ENCODE measurements at places on chromosomes 4 and X.

DNA sequence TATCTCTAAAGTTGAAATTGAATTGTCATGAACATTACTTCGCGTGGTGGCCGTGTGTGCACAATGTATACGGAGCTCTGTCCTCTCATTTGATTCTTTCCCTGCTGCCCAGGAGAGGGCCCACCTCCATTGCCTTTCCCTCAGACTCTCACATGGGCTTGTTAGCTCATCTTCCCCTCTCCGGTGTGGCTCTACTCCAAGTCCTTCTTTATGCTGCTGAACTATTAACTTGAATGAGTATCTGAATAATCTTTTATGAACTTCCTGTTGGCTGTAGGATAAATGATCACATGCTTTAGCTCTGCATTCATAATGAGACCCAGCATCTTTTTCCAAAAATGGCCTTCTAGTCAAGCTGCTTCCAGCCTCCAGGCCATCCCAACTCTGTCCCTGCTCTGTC lies 68.8 kb upstream of the CLNK start:
- no peak for DNase-seq

DNA sequence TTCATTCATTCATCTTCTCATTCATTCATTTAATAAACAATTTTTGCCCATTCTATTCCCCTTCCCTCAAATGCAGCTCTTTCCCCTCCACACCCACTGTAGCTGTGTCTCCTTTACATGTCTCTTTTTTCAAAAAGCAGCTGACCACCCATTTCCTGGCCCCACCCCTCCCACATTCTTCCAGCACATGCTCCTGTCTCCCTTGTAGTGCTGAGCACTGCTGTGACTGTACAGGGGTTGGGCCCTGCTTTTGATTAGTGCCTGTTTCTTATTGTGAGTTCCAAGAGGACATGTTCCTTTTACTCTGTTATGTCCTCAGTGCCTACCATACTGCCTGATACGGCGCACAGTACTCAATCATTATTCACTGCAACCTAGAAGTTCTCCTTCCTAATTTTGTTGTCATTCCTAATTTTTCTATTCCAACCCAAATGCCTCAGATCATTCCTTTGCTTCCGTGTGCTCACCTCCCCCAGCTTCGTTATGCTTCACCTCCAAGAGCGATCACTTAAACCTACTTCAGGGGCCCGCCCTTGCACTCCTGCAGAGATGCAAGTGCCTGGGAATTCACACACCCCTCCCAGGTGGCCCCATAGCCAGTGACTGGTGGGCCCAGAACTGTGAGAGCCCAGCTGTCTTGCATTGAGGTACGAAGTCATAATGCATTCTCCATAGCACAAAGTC lies 152.2 kb downstream of the STK32B start:
- DNase-seq: no peak

- DNase-seq: no peak
Measured at GRCh38 chr4:146577111-146577510, 55.4 kb upstream of the SLC10A7 start.

- DNase-seq: no peak
Measured at GRCh38 chr4:158826057-158826456, 57.2 kb downstream of the FNIP2 start.

DNA sequence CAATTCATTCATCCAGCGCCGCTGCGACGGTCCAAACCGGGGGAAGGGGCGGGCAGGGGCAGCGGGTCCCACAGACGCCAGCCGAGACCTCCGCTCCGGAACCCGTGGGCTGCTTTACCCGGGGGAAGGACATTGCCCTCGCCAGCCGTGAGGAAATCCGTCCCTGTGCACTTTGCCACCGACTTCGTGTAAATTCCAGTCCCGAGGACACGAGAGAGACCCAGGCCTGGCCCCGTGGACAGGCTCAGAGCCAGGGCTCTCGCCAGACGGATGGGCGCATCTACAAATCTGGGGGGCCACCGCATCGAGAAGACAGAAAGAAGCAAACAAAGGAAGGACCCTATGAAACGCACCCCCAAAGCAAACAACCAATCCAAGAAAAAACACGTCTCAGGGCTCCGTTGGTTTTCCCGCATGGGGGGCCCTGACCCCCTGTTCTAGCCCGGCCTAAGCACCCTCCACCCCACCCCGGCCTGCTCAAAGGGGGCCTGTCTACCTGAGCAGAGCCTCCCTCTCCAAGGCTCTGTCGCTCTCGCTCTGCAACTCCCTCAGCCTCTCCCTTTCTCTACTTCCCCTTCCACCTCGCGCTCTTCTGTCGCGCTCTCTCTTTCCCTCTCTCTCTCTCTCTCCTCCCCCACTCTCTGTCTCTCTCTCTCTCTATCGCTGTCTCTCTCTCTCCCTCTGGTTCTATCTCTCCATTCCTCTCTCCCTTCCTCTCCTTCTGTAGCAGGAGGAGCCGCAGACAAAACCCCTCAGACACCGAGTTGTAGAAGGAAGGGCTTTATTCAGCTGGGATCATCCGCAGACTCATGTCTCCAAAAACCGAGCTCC lies 11.3 kb downstream of the FRG2 start:
- DNase-seq: no peak

- no peak for DNase-seq
Measured at GRCh38 chrX:10062352-10062751, 94.4 kb upstream of the CLCN4 start.

- DNase-seq: no peak
Measured at GRCh38 chr4:144666539-144667175, 20.7 kb downstream of the HHIP start.

DNA sequence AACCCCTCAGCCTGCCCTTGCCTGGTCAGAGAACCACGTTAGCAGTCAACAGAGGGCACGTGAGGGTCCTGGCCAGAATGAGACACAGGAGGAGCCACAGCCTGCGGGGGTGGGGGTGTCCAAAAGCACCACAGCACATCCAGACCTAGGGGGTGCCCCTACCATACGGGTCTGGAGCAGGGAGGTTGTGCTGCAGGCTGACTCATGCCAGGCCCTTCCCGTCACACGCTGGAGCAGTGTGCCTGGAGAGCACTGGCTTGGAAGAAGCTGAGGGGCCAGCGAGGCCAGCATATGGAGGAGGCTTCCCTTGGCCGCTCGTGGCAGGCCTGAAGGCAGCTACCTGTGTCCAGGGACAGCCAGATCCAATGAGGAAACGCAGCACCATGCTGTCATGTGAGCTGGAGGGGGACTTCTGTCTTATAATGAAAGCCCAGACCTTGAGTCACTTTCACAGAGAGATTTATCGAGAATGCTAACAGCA lies 1.5 kb upstream of the IRAK1 start:
- peak; percentile 38 for DNase-seq

DNA sequence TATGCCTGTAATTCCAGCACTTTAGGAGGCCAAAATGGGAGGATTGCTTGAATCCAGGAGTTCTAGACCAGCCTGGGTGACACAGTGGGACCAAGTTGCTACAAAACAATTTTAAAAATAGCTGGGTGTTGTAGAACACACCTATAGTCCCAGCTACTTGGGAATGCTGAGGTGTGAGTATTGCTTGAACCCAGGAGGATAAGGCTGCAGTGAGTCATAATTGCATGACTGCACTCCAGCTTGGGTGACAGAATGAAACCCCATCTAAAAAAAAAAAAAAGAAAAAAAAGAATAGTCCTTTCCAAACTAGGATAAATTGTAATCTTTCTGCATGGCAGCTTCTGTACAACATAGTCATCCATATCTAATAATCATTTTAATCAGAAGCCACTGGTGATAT lies 270.1 kb upstream of the INTU start:
- DNase-seq: no peak

DNA sequence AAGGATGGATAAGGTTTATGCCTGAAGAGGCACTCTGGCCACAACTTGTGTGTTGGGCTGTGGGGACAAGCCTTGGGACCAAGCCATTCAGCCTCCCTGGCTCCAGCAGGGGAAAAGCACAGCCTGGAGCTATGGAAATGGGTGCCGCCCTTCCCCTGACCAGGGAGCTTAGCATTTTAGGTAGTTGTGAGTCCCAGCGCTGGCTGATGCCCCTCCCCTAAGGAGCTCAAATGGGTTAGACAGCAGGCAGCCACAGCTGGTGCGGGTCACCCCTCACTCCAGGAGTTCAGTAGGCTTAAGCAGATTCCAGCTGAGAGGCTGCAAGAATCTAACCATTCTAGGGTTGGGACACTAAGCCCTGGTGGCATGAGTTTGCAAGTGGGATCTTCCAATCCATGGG lies 172.9 kb downstream of the KCNIP4 start:
- DNase-seq: no peak

- no peak for DNase-seq
Measured at GRCh38 chr4:122423246-122423645, 33.3 kb downstream of the IL2 start.

- DNase-seq: no peak
Measured at GRCh38 chr4:159460371-159460770, 357.5 kb downstream of the RAPGEF2 start.

DNA sequence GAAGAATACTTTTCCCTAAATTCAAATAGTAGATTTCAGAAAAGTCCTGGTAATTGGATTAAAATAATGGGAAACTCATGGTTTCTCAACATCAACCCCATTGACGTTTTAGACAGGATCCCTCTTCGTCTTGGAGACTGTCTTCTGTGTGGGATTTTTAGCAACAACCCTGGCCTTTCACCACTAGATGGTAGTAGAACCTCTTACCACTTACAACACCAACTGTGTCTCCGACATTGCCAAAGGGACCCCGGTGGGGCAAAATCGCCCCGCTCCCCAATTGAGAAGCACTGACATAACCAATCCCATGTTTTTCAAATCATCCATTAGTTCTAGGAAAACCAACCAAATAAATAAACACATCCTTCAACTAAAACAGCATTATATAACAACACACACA lies 16.9 kb upstream of the ANOS1 start:
- peak; percentile 25 for DNase-seq

DNA sequence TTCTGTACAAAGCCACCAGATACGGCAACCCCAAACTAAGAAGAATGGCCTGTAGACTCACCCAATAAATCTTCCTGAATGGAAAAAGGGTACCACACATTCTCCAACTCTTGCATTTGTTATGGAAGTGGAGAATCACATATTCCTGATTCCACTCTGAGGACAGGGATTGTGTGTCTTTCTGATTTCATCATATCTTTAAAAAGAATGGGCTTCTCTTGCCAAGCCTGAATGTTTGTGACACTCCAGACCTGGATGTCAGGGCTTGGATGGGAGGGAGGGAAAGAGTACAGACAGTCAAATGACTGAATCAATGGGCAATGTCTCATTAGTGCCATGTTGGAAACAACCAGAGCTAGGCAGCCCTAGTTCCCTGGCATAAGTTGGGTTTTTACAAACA lies 77.4 kb downstream of the PLAC1 start:
- DNase-seq: no peak

- DNase-seq: no peak
Measured at GRCh38 chr4:113499696-113500095, 261.8 kb downstream of the CAMK2D start.
